ENCODE measurements at places on chromosomes 2 and 18.

DNA sequence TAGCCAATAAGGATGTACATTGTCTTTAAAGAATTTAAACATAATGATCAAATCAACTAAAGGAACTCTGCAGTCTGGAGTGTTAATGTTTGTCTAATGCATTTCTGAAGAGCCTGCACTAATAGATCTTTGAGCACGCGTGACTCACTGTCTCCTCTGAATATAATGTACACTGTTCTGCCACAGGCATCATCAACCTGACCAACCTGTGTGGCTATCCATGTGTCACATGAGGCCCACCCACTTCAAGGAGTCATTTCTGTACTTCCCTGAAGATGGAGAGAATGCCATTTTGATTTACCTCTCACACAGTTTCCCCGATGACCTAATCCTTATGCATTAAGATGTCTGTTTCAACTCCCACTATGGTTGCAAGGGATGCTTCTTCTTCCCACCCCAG lies 434.0 kb upstream of the SPHKAP start:
- no peak for DNase-seq

GRCh38 chr2:31579996-31580320 lies 780 bp downstream of the SRD5A2 start:
- no peak for DNase-seq

DNA sequence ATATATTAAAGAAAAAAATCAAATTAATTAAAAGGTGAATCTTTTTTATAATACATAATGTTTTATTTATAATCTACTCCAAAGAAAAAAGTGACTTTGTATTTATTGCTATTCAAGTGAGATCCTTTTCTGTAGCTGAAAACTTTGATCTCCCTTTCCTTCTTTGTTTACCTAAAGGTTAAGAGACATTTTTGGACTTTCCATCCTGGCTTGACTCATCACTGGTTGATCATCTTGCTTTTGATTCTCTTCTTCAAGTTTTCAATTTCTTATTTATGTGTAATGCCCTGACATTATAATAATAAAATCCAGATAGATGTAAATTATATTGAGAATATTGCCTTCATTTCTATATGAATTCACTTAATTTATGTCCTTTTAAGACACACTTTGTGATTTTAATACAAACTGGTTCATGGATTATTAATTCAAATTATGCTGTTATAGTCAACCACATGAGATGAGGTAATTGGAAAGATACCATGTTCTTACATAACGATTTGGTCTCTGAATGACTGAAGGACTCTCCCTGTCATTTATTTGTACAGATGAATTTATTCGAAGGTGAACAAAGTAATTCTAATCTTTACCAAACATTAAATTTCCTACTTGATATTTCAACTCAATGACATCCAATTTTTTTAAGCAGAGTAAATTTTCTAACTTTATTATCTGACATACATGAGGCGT lies 184.4 kb downstream of the TGIF1 start:
- no peak for DNase-seq

DNA sequence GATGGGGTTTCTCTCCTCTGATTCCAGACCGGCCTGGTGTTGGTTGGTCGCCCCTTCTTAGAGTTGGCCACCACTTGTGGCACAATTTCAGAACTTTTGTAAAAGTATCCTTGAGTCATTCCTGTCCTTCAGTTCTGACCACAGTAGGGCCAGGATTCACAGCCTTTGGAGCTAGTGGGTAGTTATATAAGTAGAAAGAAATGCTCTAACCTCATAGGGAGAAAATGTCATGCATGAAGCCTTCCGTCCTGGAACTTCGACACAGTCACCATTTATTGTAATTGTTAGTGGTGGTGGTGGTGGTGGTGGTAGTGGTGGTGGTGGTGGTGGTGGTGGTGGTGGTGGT lies 65.4 kb downstream of the EPAS1 start:
- DNase-seq = no peak

DNA sequence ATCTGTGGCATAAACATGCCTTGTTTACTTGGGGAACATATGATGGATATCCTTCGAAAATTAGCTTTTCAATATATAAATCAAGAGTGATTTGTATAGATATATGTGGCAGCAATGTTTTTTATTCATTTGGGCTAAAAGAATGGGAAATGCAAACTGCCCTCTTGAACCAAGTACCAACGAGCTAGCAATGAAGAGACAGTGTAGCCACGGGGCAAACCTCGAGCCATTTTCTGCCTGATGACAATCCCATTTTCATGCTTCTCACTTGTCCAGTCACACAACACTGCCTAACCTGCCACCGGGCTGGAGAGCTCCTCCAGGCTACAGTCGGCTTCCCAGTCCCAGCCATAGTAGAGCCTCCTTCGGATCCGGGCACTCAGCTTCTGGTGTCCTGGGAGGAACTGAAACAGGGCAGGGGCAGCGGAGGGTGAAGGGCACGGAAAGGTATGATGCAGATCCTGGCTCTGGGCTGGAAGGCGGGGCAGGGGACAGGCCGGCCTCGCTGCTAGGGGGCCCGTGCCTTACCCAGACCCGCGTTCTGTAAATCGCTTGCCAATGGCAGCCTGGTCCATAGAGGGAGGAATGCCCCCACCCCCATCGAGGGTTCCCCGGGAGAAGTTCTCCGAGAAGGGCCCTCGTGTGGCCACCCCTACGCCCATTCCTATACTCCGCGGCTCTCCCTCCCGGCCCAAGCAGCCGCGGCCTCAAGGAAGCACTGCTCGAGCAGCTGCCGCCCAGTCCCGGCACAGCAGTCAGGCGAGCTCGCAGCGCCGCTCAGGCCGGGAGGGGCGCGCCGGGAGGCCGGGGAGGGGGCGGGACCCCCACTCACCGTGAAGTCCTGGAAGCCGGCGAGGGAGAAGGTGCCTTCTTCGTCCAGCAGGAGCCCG lies 552 bp downstream of the CNPPD1 start:
- no peak for DNase-seq

- no peak for DNase-seq
Measured at GRCh38 chr18:32761231-32761630, 11.6 kb downstream of the KLHL14 start.

GRCh38 chr2:17336458-17336857 lies 181.8 kb downstream of the RAD51AP2 start:
- no peak for DNase-seq

GRCh38 chr2:223264541-223265193 lies 212.7 kb downstream of the KCNE4 start:
- DNase-seq = no peak

GRCh38 chr2:178188466-178188865 lies 5.8 kb upstream of the OSBPL6 start:
- DNase-seq = no peak

DNA sequence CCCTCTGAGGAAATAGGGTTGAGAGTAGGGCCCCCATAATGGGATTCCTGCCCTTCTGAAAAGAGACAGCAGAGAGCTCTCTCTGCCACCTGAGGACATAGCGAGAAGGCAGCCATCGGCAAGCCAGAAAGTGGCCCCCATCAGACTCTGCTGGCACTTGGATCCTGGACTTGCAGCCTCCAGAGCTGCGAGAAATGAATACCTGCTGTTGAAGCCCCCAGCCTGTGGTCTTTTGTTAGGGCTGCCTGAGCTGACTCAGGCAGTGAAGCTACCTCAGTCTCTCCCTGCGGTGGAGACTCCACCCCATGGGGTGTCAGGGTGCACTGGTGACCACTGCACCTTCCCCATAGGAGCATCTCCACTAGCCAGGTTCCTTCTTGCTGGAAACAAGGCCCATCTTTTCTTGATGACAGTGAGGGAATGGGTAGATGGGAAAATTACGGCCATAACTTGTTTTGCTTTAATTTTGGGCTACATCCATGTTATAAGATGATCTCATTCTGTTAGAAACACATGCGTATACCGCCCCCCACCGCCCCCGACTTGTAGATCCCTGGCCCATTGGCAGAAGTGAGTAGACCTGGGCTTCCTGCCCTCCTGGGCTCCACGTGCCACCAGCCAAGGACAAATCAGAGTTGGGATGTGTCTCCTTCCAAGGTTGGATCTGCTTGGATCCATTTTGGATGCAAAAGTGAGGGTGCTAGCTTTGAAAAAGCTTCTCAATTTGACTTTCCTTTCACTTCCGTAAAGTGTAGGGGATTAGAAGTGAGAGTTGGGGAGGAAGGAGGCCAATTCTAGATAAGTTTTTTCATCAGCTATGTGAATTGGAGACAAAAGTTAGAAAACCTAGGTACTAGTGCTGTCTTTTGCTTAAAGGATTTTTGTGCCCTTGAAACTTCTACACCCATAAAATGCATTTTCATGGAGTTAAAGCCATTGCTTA lies 42.9 kb downstream of the NCK2 start:
- DNase-seq = no peak

GRCh38 chr2:196372811-196373664 lies 201.7 kb upstream of the STK17B start:
- DNase-seq = no peak

- DNase-seq = no peak
Measured at GRCh38 chr18:69531973-69532372, 131.3 kb downstream of the DOK6 start.

DNA sequence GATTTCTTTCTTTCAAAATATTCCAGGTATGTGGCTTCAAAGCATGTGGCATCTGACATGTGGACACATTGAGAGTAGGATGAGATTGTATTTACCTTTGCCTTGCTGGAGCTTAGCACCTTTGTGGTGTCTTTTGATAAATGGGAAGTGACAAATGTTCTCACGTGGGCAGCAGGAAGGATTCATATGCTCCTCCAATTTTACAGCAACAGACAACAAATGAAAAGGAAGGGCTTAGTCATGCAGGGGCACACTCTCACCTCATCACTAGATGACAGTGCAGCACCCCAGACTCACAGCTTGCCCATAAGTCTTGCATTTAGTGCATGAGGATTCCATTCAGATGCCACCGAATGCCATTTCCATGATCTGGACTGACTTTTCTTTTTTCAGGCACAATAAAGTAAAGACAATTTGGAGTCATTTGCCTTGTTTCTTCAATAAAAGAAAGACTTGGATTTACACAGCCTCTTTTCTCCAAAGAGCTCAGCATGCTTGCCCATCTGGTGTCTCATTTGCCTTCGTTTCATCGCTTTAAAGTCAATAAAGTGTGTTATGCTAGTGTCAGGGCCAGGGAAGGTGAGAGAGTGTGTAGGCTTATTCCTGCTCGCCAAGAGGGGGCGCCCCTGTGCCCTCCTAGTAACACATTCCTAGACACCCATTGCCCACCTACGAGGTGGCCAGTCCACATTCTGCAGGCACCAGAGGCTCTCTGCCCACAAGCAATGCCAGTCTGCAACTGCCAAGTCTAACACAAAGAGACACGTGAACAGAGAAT lies 39.6 kb upstream of the DAPL1 start:
- DNase-seq = no peak

DNA sequence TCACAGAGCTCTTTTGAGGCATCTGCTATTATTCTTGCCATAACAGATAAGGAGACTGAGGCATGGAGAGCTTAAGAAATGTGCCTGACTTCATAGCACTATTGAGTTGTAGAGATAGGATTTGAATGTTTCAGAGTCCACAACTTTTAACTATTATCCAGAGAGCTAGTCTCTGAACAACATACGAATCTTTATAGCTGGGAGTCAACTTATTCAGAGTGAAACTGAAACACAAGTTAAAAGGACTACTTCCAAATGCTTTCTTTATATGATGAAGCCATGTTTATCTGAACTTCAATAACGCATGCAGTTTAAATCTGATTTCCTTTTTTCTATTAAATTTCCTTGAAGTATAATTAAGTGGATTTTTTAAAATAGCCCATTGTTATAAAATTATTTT lies 268.8 kb downstream of the IKZF2 start:
- DNase-seq = no peak

DNA sequence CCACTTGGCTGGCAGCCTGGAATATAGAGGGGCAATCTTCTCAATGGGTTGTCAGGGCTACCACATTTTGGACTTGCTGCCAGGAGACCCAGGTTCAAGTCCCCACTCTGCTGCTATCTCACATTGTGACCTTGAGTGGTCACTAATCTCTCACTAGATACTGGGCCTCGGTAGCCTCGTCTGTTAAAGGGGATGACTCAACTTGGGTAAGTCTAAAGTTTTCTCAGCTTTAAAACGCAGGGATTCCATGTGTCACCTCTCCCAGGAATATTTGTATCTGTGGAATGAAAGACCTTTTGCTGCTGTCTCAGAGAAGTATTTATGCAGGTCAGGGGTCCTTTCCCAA lies 86.3 kb downstream of the SEMA4F start:
- DNase-seq = no peak

- DNase-seq = no peak
Measured at GRCh38 chr2:10992023-10992791, 80.5 kb downstream of the KCNF1 start.

GRCh38 chr2:233966388-233966787 lies 49.2 kb downstream of the TRPM8 start:
- no peak for DNase-seq

- DNase-seq = no peak
Measured at GRCh38 chr2:215504547-215504946, 68.7 kb upstream of the FN1 start.

DNA sequence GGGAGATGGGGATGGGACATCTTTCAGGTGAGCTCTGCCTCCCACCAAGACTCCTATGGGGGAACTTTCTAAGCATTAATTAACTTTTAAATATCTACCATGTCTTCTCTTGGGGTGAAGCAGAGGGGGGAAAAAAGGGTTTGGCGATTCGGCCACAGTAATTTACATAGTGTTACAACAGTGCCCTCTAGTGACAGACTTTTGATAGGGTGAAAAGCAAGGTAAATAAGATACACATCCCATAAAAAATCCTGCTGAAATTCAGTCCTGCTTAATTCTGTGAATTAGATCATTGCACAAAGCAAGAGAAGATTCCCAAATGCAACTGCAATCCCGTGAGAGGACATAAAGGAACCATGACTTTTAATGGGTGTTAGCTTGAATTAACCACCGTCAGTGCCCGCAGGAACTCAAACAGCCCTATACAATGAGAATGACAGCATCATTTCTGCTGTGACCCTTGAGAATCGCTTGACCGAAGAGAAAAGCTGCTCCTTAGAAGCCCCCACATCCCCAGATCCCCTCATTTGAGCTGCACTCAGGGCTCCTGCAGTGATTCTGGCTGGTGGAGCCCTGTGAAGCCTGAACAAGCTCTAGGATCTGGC lies 32.8 kb downstream of the FAM124B start:
- peak; percentile 58 for DNase-seq

DNA sequence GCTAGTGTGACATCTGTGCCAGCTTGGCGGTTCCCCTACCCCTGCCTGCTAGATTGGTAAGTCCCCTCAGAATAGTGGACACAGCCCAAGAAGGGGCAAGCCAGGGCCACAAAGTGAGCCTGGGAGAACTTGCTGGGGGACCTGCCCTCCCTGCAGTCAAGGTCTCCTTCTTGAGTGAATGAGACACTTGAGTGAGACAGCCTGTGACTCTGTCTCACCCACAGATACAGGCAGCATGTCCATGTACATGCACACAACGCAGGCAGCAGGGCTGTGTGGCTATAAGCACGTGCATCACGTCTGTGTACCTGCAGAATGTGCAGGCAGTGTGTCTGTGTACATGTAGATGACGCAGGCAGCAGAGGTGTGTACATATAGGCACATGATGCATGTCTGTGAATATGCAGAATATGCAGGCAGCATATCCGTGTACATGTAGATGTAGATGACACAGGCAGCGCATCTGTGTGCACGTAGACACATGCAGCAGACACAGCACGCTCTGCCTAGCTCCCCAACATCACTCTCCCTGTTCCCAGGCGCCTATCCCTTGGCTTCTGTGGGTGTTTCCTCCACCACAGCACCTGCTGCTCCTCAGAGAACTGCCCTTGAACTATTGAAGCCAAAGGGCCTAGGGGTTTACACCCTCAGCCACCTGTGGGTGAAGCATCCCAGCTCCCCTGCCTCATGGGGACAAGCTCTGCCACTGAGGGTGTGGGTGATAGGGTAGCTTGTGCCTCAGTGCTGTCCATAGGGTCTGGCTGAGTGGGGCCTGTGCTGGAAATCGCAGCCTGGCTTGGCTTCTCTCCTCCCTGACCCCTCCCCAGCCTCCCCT lies 147.2 kb upstream of the TWIST2 start:
- no peak for DNase-seq

All from retina (tissue), 1 donor.